ENCODE measurements at places on chromosomes 1 and 21. TPM values are rescaled to one million over a fixed set of nuclear protein-coding genes. Genes with fewer than 3 reads are reported as not detected.

The PROK1 gene
- not detected for total RNA-seq

The APCS gene
- total RNA-seq = 7.1 TPM

The S100A5 gene
- total RNA-seq = not detected

The ZBTB37 gene
- total RNA-seq = 4.9 TPM

The LCE1A gene
- total RNA-seq = not detected

The SLC1A7 gene
- not detected for total RNA-seq

The PRAMEF13 gene
- total RNA-seq = not detected

The PTGFRN gene
- 20.4 TPM for total RNA-seq

The HES4 gene
- total RNA-seq = 17.9 TPM

The FAM72A gene
- total RNA-seq = not detected

The ESPN gene
- 2.5 TPM for total RNA-seq

The MYBPH gene
- not detected for total RNA-seq

The SPRR2G gene
- total RNA-seq = not detected

DNA sequence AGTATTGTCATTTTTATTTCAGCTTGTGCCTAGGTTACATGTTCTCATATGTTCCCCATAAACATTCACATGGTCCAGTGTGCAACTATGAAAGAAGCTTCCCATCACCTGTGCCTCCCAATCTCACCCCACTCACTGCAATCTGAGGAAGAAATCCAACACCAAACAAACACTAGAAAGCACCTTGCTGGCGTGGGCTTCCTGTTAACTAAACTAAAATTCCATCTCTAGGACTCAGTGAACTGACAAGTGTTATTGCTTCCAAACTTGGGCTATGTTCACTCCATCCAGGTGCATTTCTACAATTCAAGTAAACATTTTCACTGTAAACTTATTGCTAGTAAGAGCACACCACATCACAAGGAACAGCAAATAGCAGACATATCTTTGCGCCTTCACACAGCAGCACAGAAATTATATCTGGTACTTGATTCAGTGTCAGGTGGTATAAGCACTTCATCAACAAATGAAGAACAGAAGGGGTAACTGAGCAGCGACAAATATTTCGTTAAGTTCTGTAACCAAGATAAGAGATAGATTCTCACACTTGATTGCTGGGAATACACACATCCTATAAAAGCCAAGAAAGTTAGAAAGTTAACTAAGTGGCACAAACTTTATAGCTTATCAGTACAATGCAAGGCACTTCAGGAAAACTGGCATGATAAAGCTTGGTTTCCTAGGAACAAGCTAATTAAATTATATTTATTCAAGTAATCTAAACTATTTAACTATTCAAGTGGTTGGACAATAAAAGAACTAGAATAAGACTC lies 8.9 kb upstream of the KCNJ15 start:
- H3K36me3 ChIP-seq = no peaks in the 10 kb centered on the region
- no peak overlapping the region for H3K4me3 ChIP-seq
- DNase-seq = no peak
- H3K27me3 ChIP-seq = no peaks in the 10 kb centered on the region
- no peak overlapping the region for H3K27ac ChIP-seq

- no peaks in the 10 kb centered on the region for H3K27me3 ChIP-seq
- no peak for DNase-seq
- peaks cover 31% of the 10 kb centered on the region for H3K4me1 ChIP-seq
- H3K36me3 ChIP-seq = no peaks in the 10 kb centered on the region
- H3K27ac ChIP-seq = no peak overlapping the region
Observed at GRCh38 chr1:225776294-225776693, 1.3 kb upstream of the SRP9 start.

DNA sequence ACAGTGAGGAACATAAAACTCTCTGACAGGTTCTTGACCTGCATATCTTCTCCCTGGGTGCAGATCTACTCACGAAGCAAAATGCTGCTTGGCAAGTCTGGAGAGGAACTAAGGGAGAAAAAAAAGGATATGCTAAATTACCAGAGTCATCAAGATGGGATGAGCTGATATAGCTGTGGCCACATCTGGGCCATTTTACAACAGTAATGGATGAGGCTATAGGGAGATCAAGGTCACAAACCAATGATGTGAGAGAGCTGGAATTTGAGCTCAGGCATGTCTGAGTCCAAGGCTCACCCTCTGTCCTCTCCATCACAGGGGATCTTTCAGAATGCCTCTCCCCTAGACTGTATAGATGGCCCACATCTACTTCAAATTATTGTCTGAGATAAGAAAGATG lies 26.2 kb downstream of the ZMYND12 start:
- H3K27me3 ChIP-seq = no peaks in the 10 kb centered on the region
- no peak overlapping the region for H3K27ac ChIP-seq
- H3K36me3 ChIP-seq = no peaks in the 10 kb centered on the region
- no peaks in the 10 kb centered on the region for H3K4me1 ChIP-seq
- no peak overlapping the region for H3K4me3 ChIP-seq

DNA sequence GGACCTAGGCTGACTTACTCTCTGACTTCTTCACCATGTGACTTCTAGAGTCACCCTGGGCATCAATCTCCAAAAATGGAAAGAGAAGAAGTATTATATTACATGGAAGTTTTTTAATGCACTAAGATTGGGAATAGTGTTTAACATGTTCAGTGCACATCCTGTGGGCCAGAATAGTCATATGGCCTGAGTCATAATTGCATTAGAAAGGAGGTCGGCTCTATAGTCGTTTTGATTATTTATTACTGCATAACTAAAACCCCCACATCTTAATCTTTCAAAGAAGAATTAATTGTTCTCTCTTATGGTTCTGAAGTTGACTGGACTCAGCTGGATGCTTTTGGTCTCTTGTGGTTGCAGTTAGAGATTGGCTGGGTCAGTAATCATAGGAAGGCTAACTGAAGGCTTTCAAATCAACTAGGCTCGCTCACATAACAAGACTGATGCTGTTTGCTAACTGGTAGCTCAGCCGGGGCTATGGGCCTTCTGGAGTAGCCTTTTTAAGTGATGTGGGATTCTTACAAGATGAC lies 810.6 kb upstream of the ADGRL4 start:
- H3K4me1 ChIP-seq = no peaks in the 10 kb centered on the region
- H3K27ac ChIP-seq = no peak overlapping the region
- no peaks in the 10 kb centered on the region for H3K27me3 ChIP-seq

- H3K4me3 ChIP-seq = no peak overlapping the region
- no peaks in the 10 kb centered on the region for H3K27me3 ChIP-seq
- no peak for DNase-seq
- H3K27ac ChIP-seq = peak overlapping the region; percentile 19
Observed at GRCh38 chr1:31923901-31924535, 14.2 kb downstream of the PTP4A2 start.

DNA sequence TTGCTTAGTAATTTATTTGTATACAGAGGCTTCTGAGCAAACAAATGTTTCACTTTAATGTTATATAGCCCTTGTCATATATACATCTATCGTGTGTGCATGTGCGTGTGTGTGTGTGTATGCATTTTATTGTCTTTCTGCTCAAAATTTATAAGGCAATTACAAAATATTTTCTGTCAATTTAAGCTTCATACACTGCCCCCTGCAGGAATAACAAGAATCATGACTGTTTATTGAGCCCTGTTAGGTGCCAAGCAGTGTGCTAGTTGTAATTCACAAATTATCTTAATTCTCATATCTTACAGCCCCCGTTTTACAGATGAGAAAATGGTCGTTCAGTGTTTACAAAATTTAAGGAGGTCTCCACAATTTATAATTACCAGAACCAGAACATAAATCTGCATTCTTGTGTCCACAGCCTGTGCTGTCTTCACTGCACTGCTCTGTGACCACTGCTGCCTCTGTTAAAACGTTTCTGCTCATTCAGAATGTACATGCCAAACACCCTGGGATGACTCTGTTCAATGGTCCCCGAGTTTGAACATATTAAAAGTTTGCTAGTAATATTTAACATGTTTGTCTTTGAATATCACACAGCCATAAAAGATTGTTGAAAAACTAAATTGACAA lies 181.3 kb downstream of the ATP6V1G3 start:
- no peaks in the 10 kb centered on the region for H3K4me1 ChIP-seq
- H3K27ac ChIP-seq = no peak overlapping the region
- no peaks in the 10 kb centered on the region for H3K27me3 ChIP-seq
- H3K4me3 ChIP-seq = no peak overlapping the region

DNA sequence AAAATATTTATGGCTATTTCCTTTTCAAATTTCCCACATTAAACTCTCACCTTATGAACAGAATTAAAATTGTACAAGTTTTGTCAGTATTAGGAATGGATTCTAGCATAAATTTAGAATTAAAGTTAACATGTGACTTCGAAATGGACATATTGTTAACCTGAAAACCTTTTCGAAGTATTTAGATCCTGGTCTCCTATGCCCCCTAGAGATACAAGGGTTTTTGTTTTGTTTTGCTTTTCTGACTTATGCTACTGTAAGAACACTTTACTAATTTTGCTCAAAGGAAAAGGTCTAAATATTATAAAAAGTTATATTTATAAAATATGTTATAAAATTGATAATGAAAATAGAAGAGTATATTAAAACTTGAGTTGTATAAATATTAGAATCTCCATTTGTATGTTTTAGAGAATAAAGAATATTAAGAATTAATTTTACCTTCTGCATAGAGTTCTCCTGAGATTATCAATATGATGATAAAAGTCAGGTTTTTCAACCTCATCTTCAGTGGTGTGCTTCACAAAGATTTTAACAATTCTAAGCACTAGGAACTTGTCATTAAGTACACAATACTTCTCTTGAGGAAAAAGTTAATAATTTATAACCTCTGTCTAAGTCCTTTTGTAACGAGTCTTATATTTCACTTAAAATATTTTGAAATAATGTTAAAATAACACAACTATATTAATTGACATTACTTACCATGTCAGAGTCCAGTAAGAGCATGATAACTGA lies at the start of gene F13B:
TSS of gene F13B (minus strand) at position 542 of the 738 bp plus-strand sequence. CDS start at position 505, 37 bp downstream.
- H3K4me1 ChIP-seq = no peaks in the 10 kb centered on the region
- no peaks in the 10 kb centered on the region for H3K36me3 ChIP-seq
- H3K4me3 ChIP-seq = no peak within 1 kb of the TSS
- no peak for DNase-seq
- no peaks in the 10 kb centered on the region for H3K27me3 ChIP-seq

- no peaks in the 10 kb centered on the region for H3K27me3 ChIP-seq
- H3K4me1 ChIP-seq = no peaks in the 10 kb centered on the region
- no peak overlapping the region for H3K27ac ChIP-seq
- H3K4me3 ChIP-seq = no peak overlapping the region
- H3K36me3 ChIP-seq = no peaks in the 10 kb centered on the region
Observed at GRCh38 chr1:200979574-200980451, 43.7 kb downstream of the KIF21B start.

- no peak overlapping the region for H3K4me3 ChIP-seq
- no peaks in the 10 kb centered on the region for H3K36me3 ChIP-seq
- no peaks in the 10 kb centered on the region for H3K27me3 ChIP-seq
Observed at GRCh38 chr1:27045973-27046558, 33.4 kb upstream of the TENT5B start.

DNA sequence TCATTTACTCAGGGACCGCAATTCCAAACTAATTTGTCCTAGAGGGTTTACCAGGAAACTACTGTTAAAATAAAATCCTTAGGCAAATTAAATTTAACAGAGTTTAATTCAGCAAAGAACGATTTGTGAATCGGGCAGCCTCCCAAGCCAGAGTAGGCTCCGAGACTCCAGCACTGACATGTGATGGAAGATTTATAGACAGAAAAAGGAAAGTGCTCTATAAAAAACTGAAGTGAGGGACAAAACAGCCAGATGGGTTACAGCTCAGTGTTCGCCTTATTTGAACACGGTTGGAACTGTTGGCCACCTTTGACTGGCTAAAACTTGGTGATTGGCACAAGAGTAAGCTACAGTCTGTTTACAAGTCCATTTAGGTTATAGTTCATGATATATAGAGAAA lies 35.2 kb upstream of the RCSD1 start:
- no peaks in the 10 kb centered on the region for H3K36me3 ChIP-seq
- H3K4me1 ChIP-seq = no peaks in the 10 kb centered on the region
- DNase-seq = no peak
- H3K27ac ChIP-seq = no peak overlapping the region
- no peaks in the 10 kb centered on the region for H3K27me3 ChIP-seq

GRCh38 chr1:40820911-40821693 lies 37.5 kb downstream of the KCNQ4 start:
- H3K27ac ChIP-seq = peak overlapping the region; percentile 68
- H3K36me3 ChIP-seq = no peaks in the 10 kb centered on the region
- no peak for DNase-seq

GRCh38 chr1:213988507-213989001 lies 781 bp downstream of the PROX1 start:
- H3K27me3 ChIP-seq = no peaks in the 10 kb centered on the region
- H3K27ac ChIP-seq = peak overlapping the region; percentile 88
- H3K36me3 ChIP-seq = no peaks in the 10 kb centered on the region
- DNase-seq = peak; percentile 33

DNA sequence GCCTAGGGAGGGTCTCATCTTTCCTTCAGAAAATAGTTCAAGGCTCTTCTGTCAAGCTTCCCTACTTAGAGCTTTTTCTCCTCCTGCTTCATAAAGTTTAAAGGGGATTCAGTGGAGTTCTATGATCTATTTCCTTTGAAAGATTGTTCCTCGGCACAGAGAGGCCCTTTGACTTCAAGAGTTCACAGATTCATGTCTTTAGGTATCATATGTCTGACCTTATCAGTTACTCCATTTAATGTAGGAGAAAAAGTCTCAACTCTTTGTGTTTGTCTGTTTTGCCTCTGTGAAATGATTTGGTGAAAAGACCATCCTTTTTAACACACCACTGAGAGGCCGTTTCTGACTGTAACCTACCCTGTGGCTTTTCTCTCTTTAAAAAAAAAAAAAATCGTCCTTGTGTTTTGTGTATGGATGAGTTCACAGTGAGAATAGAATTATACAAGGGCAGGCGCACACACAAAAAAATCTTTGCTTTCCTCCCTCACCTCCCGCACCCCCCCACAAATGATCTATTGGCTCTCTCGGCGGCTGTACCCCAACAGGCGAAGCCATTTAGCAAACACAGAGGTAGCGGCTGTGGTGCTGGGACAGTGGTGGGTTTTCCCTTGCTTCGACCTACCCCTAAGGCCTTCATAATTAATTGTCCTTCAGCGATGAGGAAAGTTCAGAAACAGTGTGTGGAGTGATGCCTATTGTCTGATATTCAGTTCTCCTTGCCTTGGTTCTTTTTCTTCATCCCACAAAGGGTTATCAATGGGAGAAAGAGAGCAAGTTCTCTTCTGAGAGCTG lies 29.6 kb downstream of the PROX1 start:
- H3K27ac ChIP-seq = no peak overlapping the region
- no peak for DNase-seq
- no peaks in the 10 kb centered on the region for H3K4me1 ChIP-seq
- H3K36me3 ChIP-seq = no peaks in the 10 kb centered on the region
- no peak overlapping the region for H3K4me3 ChIP-seq

GRCh38 chr1:43673261-43673660 lies 23.3 kb downstream of the KDM4A start:
- no peaks in the 10 kb centered on the region for H3K27me3 ChIP-seq
- no peaks in the 10 kb centered on the region for H3K36me3 ChIP-seq
- no peak overlapping the region for H3K4me3 ChIP-seq
- no peak for DNase-seq

DNA sequence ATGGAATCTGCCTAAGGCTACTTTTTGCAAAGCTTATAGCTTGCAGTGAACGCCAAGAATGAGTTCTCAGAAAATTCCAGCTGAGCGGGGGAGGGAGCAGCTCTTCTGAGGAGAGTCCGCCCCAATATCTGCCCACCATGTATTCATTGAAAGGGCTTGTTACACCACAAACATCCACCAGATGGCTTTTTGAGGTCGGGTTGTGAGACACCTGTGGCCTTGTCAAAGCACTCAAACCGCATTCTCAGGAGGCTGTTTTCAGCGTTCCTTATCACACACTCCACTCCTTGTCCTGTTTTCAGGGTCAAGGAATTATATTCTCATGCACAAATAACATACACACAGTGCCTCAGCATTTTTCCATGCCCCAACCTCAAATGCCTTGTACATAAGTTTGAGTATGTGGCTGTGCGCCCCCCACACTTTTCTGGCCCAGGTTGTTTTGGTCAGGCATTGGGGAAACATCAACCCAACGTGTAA lies 3.9 kb upstream of the C4BPB start:
- no peak overlapping the region for H3K4me3 ChIP-seq
- H3K27ac ChIP-seq = no peak overlapping the region

All from pancreas (tissue), 10 donors.